Kasumi-1 (cell line): ENCODE measurements at places on chromosomes 16 and 17.
A peak's percentile ranks its signal among the peaks of the same experiment; 100 is the strongest.

- peak; percentile 75 for DNase-seq
These were observed 362.4 kb downstream of the SLC39A11 start for GRCh38 chr17:72730077-72730476.

GRCh38 chr16:49564496-49565229 is 191.1 kb downstream of the C16orf78 start:
- no peak for DNase-seq

GRCh38 chr16:73527187-73527586 is 479.3 kb upstream of the ZFHX3 start:
- DNase-seq: peak; percentile 1

- DNase-seq: no peak
These were observed 171.5 kb downstream of the IRF8 start for GRCh38 chr16:86070484-86070883.

DNA sequence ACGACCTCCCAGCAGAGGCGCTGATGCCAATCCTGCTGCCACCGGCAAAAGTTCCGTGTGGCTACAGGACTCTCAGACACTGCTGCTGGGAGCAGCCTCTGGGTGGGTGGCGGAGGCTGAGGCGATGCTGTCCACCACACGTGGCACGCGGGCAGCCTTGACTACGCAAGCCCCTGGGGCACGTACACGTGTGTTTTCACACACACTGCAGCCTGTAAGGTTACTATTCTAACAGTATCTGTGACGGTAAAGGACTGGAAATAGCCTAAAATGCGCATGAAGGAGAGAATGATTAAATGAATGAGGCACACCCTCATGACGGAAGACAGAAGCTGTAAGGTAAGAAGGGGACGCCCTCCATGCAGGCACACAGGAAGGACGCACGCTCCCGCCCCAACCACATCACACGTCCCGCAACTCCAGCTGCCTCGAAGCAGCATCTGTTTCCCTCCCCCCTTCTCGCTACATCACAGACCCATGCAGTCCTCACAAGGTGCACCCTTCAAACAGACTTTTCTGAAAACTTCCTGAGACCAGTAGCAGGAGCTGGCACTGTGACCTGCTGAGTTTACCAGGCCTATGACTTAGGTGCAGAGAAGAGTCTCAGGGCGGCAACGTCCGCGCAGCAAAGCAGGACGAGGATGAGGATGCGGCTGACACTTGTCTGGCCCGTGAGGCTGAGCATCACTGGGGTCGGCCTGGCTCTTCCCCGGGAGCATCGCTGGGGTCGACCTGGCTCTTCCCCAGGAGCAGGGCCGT is 28.7 kb upstream of the FASN start:
- no peak for DNase-seq

- peak; percentile 26 for DNase-seq
These were observed 802 bp downstream of the SETD6 start for GRCh38 chr16:58515871-58516767.

GRCh38 chr16:89898201-89898967 is 20.3 kb upstream of the MC1R start:
- no peak for DNase-seq

GRCh38 chr17:67420994-67421393 is 43.9 kb downstream of the PITPNC1 start:
- DNase-seq: no peak

DNA sequence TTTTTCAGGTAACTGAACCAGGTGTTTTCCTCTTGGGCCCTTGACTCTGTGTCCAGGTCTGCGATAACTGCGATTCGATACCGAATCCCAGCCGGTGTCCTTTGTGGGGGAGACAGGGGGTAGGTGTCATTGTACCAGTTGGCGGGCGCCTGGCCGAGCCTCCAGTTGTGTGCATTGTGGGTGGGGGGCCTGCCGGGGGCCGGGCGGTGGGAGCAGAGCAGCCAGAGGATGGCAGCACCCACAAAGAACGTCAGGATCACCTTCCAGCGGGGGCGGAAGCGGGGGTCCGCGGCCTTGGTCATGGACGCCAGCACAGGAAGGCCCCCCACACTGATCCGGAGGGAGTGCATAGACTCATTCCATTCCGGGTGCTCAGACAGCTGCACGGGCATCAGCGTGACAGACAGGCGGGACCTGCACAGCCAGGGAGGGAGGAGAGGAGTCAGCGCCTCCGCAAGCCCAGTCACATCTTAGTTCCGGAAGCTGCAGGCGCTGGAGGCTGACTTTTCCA is 12.3 kb downstream of the CANT1 start:
- no peak for DNase-seq

GRCh38 chr17:41773731-41774193 is 12.7 kb downstream of the JUP start:
- DNase-seq: no peak

GRCh38 chr16:17213025-17213424 is 257.7 kb downstream of the XYLT1 start:
- DNase-seq: no peak

DNA sequence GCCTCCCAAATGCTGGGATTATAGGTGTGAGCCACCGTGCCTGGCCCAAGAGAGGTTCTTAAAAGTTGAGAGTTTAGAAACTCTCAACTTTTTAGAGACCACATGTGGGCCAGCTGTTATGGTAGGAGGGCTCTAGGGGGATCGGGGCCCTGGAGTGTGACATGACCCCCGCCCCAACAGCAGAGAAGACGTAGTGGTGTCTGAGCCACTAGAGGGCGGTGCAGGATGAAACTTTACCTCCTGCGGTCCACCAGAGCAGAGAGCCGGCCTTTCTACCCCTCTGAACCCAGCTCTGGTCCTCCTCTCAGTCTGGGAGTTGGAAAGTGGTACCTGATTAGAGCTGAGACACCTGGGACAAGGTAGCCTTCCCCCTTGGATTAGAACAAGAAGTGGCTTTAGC is 7.4 kb downstream of the CDK5RAP3 start:
- DNase-seq: peak; percentile 84

DNA sequence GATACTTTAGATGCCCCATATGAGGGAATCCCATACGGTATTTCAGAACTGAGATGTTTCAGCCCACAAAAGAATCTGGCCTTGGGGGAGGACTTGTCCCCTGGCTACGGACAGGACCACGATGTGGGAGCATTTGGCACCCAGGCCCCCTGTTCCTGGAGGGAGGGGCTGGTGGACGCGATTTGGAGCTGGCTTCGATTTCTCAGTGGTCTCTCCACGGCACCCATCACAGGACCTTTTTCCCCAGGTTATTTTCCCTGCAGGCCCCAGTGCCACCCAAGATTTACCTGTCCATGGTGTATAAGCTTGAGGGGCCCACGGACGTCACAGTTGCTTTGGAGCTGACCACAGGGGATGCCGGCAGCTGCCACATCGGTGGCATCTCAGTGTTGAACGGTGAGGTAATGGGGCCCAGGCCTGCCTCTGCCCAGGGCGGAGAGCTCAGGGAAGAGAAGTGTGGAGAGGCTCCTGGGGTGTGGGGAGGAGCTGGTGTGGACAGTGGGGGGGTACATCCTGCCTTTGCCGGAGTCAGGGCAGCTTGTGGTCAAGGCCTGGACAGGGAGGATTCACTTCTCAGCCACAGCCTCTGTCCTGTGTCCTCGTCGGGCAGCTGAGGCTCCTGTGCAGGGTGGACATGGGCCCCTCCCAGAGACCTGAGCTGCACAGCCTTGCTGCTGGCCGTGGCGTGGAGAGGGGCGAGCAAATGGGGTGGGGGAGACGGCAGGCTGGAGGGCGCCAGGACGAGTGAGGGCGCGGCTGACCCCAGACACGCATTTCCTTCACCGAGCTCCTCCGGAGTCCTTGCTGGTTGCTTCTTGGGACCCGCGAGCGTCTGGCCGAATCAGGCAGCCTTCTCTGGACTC is 9.9 kb downstream of the ENGASE start:
- no peak for DNase-seq

- no peak for DNase-seq
These were observed 229.7 kb downstream of the SNX29 start for GRCh38 chr16:12206098-12206748.

- no peak for DNase-seq
These were observed 53.8 kb upstream of the ARL6IP1 start for GRCh38 chr16:18855196-18855595.

- DNase-seq: no peak
These were observed 112.1 kb downstream of the COPRS start for GRCh38 chr17:31746884-31747495.

GRCh38 chr17:4066210-4066609 is 76.6 kb downstream of the ZZEF1 start:
- DNase-seq: no peak

GRCh38 chr16:30377812-30378235 is 3.2 kb downstream of the MYL11 start:
- DNase-seq: peak; percentile 61

GRCh38 chr16:67883872-67884261 is 818 bp upstream of the NRN1L start:
- DNase-seq: no peak

- DNase-seq: no peak
These were observed 11.3 kb downstream of the PLCD3 start for GRCh38 chr17:45121055-45121454.

- DNase-seq: no peak
These were observed 1.9 kb downstream of the KRTAP4-11 start for GRCh38 chr17:41116297-41116696.

GRCh38 chr17:15171167-15172047 is 93.7 kb downstream of the PMP22 start:
- DNase-seq: peak; percentile 9

- no peak for DNase-seq
These were observed 52.2 kb downstream of the NDE1 start for GRCh38 chr16:15701975-15702970.

GRCh38 chr17:62800585-62800984 is 7.5 kb downstream of the MARCHF10 start:
- no peak for DNase-seq

GRCh38 chr16:30139583-30140481 is 16.8 kb upstream of the MAPK3 start:
- no peak for DNase-seq

DNA sequence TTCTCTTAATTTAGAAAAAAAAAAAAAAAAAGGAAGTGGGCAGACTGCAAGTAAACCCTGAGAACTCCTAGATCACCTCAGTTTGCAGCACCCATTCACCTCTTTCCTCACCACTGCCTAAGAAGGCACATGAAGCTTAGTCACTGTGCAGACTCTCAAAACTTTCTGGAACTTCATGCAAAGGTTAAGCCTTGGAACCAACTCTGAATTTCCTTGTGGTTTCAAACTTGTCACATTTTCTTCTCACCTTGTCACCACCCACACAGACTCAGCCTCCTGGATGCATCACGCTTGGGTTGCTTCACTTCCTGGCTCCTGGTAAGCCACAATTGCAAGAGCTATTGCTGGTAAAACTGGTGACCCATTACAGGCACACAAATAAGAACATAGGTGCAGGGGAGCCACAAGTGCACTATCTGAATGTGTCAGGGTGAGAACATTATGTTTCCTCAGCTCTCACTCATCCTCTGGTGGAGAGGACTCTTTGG is 15.0 kb upstream of the CPD start:
- DNase-seq: peak; percentile 86

- DNase-seq: no peak
These were observed 247.8 kb downstream of the XYLT1 start for GRCh38 chr16:17222871-17223401.

GRCh38 chr17:20068445-20068844 is 59.3 kb downstream of the SPECC1 start:
- DNase-seq: no peak

GRCh38 chr17:50501054-50501453 is 7.2 kb upstream of the MYCBPAP start:
- DNase-seq: peak; percentile 37

DNA sequence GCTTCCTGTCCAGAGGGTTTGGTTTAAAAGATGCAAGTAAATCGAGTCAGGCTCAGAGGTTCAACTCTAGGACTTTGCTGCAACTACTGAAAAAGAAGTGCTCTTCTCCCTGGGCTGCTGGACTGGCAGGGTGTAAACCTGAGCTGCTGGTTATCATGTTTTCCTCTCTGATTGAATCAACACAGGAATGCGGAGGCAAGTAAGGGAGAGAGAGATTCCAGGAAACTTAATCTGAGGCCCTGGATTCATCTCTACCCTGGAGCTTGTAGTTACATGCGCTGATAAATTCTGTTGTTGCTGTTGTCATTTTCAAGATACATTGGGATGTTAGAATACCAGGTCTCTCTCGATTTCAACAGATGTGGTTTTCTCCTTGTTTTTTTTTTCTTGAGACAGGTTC is 8.2 kb upstream of the HS3ST3A1 start:
- no peak for DNase-seq

- DNase-seq: no peak
These were observed 56.1 kb downstream of the PLXDC1 start for GRCh38 chr17:39095309-39095686.

GRCh38 chr17:36992701-36993100 is 43.9 kb downstream of the AATF start:
- DNase-seq: no peak

GRCh38 chr16:85992779-85993178 is 93.8 kb downstream of the IRF8 start:
- no peak for DNase-seq

DNA sequence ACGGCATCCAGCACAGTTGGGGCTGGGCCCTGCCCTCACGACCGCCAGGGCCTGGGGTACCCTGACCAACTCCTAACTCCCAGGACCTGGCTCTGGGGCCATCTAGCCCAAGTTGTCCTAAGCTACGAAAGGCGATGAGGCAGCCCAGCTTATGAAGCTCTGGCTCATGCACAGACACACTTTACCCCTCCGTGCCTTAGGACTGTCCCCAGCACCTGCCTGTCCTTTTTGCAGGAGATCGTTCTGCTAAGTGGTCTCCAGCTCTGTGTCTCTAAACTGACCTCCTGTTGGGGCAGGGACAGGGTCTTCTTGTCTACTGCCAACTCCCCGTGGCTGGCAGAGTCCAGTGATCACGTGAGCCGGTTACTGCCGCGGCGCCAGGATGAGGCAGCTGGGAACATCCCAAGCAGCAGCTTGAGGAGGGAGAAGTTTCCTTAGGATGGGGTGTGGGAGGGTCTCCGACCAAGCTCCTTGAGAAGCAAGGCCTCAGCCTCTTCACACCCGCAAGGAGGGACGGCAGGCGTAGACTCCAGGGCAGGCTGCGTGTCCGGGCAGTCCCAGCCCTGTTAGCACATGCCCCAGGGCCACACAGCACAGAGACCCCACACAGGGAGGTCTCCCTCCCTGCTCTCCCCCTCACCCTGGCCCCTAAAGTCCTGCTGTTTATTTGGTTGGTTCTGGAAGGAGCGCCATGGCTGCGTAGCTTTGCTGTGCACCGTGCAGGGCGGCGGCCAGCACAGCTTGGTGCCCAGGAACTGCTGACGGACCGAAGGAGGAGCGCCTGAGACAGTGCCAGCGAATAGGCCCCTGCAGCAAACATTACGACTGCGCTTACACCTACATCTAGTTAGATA is 16.4 kb upstream of the METRNL start:
- no peak for DNase-seq

- no peak for DNase-seq
These were observed 29.4 kb upstream of the MTSS2 start for GRCh38 chr16:70715055-70715858.

DNA sequence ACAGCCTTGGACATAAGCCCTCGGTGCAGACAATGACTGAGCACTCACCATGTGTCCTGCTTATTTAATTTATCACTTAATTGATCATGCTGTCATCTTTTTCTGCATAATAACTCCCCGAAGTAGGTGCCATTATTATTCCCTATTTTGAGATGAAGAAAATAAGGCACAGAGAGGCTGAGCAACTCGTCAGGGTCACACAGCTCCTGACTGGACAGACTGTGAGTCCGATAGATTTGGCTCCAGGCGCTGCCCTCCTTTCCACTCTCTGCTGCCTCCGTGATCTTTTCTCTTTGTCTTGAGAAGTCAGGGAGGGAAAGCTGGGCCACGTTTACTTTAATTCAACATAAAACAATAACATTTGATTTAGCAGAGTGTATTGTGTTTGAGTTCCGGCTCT is 19.0 kb upstream of the N4BP1 start:
- no peak for DNase-seq
